Lower lobe of right lung (tissue), 2 donors: ENCODE measurements at places on chromosomes 12 and 14.

DNA sequence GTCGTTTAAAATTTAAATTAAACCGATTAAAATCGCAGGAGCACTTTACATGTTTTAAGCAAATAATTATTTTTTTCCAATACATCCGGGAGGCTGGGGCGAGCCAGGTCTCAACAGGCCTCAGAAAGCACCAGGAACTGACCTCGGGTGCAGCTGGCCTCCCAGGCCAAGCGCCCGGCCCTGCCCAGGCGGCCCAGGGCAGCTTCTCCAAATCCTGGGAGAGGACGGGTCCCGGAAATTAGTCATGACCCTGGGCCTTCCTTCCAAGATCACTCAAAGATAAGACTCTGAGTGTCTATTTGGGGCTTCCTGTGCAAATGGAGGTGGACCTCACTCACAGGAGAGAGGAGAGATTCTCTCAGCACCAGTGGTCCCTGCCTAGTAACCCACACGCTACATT, 177.1 kb downstream of the BCL11B start:
- DNase-seq, result no peak
- no peak overlapping the region for H3K4me3 ChIP-seq
- no peaks in the 10 kb centered on the region for H3K27me3 ChIP-seq
- H3K4me1 ChIP-seq, result no peaks in the 10 kb centered on the region
- H3K36me3 ChIP-seq, result no peaks in the 10 kb centered on the region

DNA sequence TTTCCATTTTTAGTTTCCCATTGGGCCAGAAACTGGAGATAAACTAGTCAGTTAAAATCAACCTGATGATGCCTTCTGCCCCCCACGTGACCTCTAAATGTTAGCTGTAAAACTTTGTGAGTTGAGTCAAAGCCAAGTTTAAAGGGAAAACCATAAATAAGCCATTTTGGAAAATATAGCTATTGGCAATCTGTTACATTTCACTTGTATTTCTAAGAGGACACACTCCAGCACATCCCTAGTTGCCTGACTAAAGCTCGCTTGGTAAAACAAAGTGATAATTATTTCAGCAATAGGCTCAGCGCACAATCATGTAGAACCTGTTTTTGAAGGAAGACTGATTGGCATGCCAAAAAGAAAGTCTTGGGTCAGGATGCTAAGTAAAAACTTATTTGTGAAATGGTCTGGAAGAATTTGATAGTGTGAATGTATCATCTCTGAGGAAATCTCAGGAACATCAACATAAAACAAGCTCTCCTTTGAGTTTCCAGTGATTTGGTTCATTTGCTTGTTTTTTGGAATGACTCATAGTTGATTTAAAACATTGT, 49.2 kb upstream of the AEBP2 start:
- no peaks in the 10 kb centered on the region for H3K27me3 ChIP-seq
- no peaks in the 10 kb centered on the region for H3K4me1 ChIP-seq
- H3K27ac ChIP-seq, result no peak overlapping the region
- no peak overlapping the region for H3K4me3 ChIP-seq

- no peaks in the 10 kb centered on the region for H3K27me3 ChIP-seq
- DNase-seq, result no peak
- H3K4me1 ChIP-seq, result no peaks in the 10 kb centered on the region
- no peak overlapping the region for H3K4me3 ChIP-seq
- no peak overlapping the region for H3K27ac ChIP-seq
- no peaks in the 10 kb centered on the region for H3K36me3 ChIP-seq
Measured at GRCh38 chr14:58702441-58703160, 64.8 kb downstream of the DACT1 start.

DNA sequence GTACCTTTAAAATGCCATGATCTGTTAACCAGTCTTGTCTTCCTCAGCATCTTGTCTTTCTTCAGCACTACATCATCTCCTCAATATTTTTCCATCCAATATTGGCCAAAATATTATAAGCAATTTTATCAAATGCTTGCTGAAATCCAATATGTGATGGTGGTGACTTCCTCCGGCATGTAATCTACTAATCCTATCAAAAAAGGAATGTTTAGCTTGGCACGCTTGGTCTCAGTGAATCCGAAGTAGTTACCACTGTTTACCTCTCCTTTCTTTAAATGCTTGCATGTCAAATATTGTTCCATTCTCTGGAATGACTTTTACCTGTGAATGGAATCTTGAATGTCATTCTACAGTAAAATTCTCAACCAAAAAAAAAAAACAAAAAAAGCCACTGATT, 72.3 kb upstream of the EEA1 start:
- peaks cover 11% of the 10 kb centered on the region for H3K4me1 ChIP-seq
- no peaks in the 10 kb centered on the region for H3K36me3 ChIP-seq
- no peak for DNase-seq
- H3K4me3 ChIP-seq, result no peak overlapping the region

- H3K4me1 ChIP-seq, result peaks cover 43% of the 10 kb centered on the region
Measured at GRCh38 chr12:50187084-50187900, 20.1 kb upstream of the CERS5 start.

GRCh38 chr14:60656686-60657455, 7.6 kb upstream of the SIX1 start:
- peak overlapping the region; percentile 66 for H3K4me3 ChIP-seq
- H3K27ac ChIP-seq, result peak overlapping the region; percentile 19
- peaks cover 89% of the 10 kb centered on the region for H3K27me3 ChIP-seq
- H3K36me3 ChIP-seq, result no peaks in the 10 kb centered on the region
- peak; percentile 69 for DNase-seq

GRCh38 chr12:124096109-124096508, 123.1 kb downstream of the ZNF664 start:
- H3K4me3 ChIP-seq, result no peak overlapping the region
- H3K27me3 ChIP-seq, result peaks cover 4% of the 10 kb centered on the region
- no peak for DNase-seq
- no peak overlapping the region for H3K27ac ChIP-seq

- H3K27me3 ChIP-seq, result no peaks in the 10 kb centered on the region
- no peaks in the 10 kb centered on the region for H3K36me3 ChIP-seq
- DNase-seq, result peak; percentile 83
- peaks cover 42% of the 10 kb centered on the region for H3K4me1 ChIP-seq
- no peak overlapping the region for H3K4me3 ChIP-seq
Measured at GRCh38 chr12:116594325-116595038, 35.3 kb downstream of the MAP1LC3B2 start.

- H3K27me3 ChIP-seq, result no peaks in the 10 kb centered on the region
- peaks cover 30% of the 10 kb centered on the region for H3K4me1 ChIP-seq
- H3K36me3 ChIP-seq, result no peaks in the 10 kb centered on the region
- no peak for DNase-seq
Measured at GRCh38 chr14:92750994-92751400, 2.6 kb upstream of the LGMN start.

GRCh38 chr12:84508851-84509260, 403.7 kb downstream of the SLC6A15 start:
- H3K4me1 ChIP-seq, result no peaks in the 10 kb centered on the region
- H3K27ac ChIP-seq, result no peak overlapping the region
- no peak overlapping the region for H3K4me3 ChIP-seq
- no peak for DNase-seq
- no peaks in the 10 kb centered on the region for H3K27me3 ChIP-seq

- DNase-seq, result no peak
- no peaks in the 10 kb centered on the region for H3K4me1 ChIP-seq
- H3K36me3 ChIP-seq, result no peaks in the 10 kb centered on the region
- H3K27me3 ChIP-seq, result no peaks in the 10 kb centered on the region
Measured at GRCh38 chr12:24750263-24750662, 198.6 kb downstream of the BCAT1 start.

DNA sequence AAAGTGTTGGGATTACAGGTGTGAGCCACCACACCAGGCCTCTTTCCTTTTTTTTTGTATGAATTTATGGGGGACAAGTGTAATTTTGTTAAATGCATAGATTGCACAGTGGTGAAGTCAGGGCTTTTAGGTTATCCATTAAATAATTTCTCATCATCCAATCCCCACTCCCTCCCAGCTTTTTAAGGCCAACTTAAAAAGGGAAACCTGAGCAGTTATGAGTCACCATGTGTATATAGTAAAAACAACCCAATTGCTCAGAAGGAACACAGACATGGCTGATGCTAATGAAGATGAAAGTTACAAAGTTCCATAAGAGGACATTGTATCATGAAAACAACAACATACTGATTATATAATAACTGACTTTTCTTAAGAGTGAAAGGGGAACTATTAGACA, 25.6 kb upstream of the ARID2 start:
- no peaks in the 10 kb centered on the region for H3K4me1 ChIP-seq
- H3K27ac ChIP-seq, result no peak overlapping the region
- H3K4me3 ChIP-seq, result no peak overlapping the region
- no peak for DNase-seq
- no peaks in the 10 kb centered on the region for H3K27me3 ChIP-seq

DNA sequence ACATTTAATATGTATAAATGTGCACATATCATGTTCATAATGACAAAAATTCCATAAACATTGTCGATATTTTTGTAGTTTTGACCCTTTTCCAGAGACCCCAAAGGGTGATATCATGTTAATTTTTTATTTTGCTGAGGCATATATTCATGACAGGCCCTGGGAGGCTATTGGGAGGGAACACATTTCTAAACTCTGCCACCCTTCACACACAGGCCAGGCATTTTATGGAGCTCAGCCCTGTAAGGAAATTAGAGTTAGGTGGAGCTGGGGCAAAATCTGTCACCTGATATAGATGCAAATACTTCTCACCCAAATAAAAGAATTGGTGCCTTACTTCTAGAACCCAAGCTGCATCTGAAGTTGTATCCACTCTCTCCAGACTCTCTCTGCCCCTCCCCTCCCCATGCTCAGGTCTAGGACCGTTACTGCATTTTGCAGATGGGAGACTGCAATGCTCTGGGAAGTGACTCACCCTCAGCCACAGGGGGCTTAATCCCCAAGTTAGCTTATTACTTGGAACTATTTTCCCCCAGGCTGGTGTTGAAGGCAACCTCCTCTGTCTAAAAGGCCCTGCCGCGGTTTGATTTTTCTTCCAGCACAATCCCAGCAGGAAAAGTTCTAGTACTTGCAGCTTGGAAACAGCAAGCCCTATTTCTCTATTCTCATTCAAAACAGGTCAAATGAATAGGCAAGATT, 238.9 kb downstream of the EMP1 start:
- no peaks in the 10 kb centered on the region for H3K36me3 ChIP-seq
- DNase-seq, result no peak
- no peaks in the 10 kb centered on the region for H3K4me1 ChIP-seq
- H3K27ac ChIP-seq, result no peak overlapping the region
- H3K27me3 ChIP-seq, result peaks cover 8% of the 10 kb centered on the region
- no peak overlapping the region for H3K4me3 ChIP-seq

DNA sequence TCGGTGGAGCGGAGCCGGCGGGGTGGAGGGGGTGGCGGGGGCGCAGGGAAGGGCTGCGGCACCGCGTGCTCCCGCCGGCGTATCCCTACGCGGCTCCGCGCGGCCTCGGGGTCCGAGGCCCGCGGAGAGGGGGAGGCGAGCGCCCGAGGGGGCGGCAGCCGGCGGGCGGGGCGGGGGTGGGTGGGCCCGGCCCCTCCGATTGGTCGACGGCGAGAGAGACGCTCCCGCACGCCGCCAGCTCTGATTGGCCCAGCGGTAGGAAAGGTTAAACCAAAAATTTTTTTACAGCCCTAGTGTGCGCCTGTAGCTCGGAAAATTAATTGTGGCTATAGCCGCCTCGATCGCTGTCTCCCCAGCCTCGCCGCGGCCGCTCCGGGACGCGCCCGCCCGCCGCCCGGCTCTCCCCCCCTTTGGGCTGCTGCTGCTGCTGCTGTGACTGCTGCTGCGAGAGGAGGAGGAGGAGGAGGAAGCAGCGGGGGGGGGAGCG, at the start of gene FOXG1:
TSS of gene FOXG1 (plus strand) at position 319 of the 487 bp plus-strand sequence. CDS start 493 bp downstream, outside the sequence.
- peak within 1 kb of the TSS; percentile 32 for H3K4me3 ChIP-seq
- peaks cover 93% of the 10 kb centered on the region for H3K27me3 ChIP-seq
- DNase-seq, result peak; percentile 12
- peaks cover 10% of the 10 kb centered on the region for H3K4me1 ChIP-seq
- no peak within 1 kb of the TSS for H3K27ac ChIP-seq

- peak overlapping the region; percentile 70 for H3K27ac ChIP-seq
- peak overlapping the region; percentile 50 for H3K4me3 ChIP-seq
- peaks cover 27% of the 10 kb centered on the region for H3K4me1 ChIP-seq
- no peaks in the 10 kb centered on the region for H3K27me3 ChIP-seq
Measured at GRCh38 chr12:7061138-7061537, 620 bp downstream of the C1S start.

GRCh38 chr14:46344327-46344937, 307.1 kb downstream of the RPL10L start:
- H3K27ac ChIP-seq, result no peak overlapping the region
- H3K27me3 ChIP-seq, result no peaks in the 10 kb centered on the region
- no peaks in the 10 kb centered on the region for H3K36me3 ChIP-seq
- no peaks in the 10 kb centered on the region for H3K4me1 ChIP-seq
- no peak overlapping the region for H3K4me3 ChIP-seq

GRCh38 chr12:91357381-91357780, 174.8 kb upstream of the DCN start:
- no peak overlapping the region for H3K4me3 ChIP-seq
- H3K27me3 ChIP-seq, result no peaks in the 10 kb centered on the region

DNA sequence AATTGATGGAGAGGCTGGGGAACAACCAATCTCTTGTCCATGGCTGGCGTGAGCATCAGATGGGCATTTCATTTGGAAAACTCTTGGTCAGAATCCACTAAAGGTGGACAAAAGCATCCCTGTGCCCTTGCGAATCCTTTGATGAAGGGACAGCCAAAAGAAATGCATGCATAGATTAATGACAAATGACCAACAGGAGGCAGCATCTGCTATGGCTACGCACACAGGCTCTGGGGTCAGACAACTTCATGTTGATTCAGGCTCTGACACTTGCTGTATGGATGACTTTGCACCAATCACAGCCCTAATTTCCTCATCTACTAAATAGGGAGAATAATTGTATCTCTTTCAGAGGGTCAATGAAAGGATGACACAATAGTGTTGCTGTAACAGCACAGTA, 117.5 kb downstream of the ASCL4 start:
- H3K4me3 ChIP-seq, result no peak overlapping the region
- H3K27ac ChIP-seq, result no peak overlapping the region
- no peaks in the 10 kb centered on the region for H3K36me3 ChIP-seq
- H3K27me3 ChIP-seq, result no peaks in the 10 kb centered on the region
- H3K4me1 ChIP-seq, result no peaks in the 10 kb centered on the region

- H3K27ac ChIP-seq, result peak overlapping the region; percentile 95
- H3K36me3 ChIP-seq, result no peaks in the 10 kb centered on the region
- peaks cover 37% of the 10 kb centered on the region for H3K4me1 ChIP-seq
Measured at GRCh38 chr12:67650388-67651131, 2.0 kb downstream of the DYRK2 start.
